ENCODE measurements at places on chromosomes 4 and X.

DNA sequence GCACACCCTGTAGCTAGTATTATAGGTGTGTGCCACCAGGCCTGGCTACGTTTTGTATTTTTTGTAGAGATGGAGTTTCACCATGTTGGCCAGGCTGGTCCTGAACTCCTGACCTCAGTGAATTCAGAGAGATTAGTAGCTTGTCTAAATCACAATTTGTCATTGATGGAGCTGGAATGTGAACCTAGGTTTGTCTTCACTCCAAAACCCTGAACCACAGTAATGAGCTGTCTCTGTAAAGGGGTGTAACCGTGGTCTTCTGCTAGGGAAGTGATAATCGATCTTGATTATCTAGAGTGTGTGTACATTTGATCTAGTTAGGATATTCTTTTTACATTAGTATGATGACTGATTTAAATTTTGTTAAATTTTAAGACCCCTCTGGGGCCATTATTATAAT lies 8.3 kb downstream of the ARHGAP10 start:
- DNase-seq, result no peak

- DNase-seq, result no peak
Measured at GRCh38 chrX:22196149-22196548, 76.6 kb upstream of the CBLL2 start.

DNA sequence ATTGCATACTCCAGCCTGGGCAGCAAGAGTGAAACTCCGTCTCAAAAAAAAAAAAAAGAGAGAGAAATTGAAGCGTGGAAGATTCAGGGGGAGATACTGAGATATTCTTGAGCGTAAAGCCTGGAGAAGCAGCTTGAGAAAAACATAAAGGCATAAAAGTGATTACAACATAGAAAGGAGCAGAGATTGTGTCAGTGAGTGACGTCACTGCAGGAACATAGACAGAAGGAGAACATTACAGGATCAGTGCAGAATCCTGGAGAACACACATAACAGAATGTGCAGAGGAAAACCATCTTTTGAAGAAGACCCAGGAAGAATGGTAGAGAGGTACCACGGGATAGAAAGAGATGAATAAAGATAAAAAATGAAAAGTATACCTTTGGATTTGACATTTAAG lies 147.0 kb downstream of the APBB2 start:
- no peak for DNase-seq

DNA sequence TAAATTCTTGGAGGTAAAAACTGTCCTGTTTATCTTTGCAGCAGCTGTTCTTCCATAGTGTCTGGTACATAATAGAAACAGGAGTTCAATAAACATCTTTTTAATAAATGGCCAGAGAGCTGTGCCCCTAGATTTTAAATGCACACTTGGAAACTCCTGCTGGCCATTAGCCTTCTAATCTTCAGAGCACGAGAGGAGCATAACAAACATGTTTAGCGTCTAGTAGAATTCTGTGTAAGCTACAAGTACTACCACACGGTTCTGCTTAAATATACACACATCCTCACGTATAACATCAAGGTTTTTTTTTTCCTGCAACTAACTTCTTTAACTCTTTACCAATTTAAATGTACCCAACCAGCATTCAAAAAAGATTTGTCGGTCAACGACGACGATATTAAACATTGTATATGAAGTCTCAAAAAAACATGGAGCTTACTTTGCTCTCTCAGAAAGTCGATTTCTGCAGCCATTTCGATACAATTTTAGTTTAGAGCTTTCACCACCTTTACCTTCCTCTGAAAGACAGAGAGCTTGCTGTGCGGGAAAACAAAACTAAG lies 628 bp downstream of the SCLT1 start:
- no peak for DNase-seq

GRCh38 chr4:7398104-7398423 lies 36.7 kb downstream of the PSAPL1 start:
- no peak for DNase-seq

DNA sequence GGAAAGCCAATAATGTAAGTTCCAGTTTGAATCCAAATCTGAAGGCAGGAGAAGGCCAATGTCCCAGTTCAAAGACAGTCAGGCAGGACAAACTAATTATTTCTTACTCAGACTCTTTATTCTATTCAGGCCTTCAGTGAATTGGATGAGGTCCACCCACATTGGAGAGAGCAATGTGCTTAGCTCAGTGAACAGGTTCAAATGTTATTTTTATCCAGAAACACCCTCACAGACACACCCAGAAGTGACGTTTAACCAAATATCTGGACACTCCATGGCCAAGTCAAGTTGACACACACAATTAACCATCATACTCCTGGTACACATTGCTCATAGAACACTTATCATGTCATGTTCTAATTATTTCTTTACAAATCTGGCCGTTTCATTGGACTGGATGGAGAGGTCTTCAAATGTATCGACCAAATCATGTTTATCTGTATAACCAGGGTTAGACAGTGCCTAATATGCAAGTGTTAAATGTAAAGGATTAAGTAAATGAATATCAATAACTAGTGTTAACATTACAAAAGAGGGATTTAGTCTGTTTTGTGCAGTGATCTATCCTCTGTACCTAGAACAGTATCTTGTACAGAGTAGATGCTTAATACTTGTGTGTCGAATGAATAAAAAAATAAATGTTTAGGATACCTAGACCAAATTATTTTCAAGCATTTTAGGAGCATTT lies 27.1 kb upstream of the XK start:
- no peak for DNase-seq

DNA sequence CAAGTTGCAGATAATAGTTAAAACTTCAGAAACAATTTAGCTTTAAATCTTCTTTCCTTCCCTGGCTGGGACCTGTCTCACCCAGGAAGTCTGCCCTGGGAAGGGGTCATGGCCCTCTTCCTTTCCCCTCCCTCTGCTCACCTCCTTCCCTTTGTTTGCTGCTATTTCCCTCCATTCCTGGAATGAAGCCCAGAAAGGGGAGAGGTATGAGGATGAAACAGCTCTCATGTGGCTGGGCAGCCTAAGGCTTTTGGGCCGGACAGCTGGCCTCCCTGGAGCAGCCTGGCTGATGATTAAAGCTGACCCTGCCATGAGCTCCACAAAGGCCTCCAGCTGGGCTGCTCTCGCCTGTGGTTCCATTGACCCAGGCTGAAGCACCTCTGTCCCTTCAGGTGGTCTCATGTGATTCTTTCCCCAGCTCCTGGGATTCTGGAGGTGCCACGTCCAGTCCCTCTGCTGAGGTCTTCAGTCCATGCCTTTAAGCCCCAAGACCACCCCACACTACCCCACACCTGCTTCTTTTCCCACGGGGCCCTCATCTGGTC lies 202.1 kb downstream of the PTTG2 start:
- DNase-seq, result no peak

- DNase-seq, result no peak
Measured at GRCh38 chr4:3087115-3087797, 12.8 kb downstream of the HTT start.
